ENCODE measurements at places on chromosomes 2 and 18.

DNA sequence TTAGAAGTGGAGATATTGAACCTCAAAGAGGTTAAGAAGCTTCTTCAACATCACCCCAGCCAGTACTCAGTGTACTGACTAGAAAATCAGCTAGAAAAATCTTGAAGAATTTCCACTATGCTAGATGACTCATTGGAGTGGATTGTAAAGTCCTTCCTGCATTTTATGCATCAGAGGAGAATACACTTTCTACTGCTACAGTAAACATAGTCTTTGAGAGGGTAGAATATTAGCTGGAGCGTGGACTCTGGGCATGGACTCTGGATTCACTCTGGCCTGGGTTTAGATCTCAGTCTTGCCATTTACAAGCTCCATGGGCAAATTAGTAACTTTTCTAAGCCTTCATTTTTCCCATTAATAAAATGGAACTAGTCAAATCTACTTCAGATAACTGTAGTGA lies 215.9 kb downstream of the IRS1 start:
- no peak for DNase-seq

DNA sequence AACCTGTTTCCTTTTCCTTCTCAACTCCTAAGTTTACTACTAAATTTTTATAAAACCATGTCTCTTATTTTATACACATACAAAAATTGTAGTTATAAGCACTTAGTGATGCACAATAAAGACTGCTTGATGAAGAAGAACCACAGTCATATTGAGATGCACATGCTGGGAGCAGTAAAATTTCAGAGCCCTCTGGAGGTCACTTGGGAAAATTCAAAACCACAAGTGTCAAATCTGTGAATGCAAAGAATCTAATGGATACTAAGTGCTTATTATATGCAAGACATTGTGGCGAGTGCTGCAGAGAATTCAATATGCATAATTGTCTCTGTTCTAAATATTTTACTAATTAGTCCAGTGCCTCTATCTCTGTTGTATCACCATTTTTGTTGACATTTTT lies 180.5 kb downstream of the VWC2L start:
- no peak for DNase-seq

DNA sequence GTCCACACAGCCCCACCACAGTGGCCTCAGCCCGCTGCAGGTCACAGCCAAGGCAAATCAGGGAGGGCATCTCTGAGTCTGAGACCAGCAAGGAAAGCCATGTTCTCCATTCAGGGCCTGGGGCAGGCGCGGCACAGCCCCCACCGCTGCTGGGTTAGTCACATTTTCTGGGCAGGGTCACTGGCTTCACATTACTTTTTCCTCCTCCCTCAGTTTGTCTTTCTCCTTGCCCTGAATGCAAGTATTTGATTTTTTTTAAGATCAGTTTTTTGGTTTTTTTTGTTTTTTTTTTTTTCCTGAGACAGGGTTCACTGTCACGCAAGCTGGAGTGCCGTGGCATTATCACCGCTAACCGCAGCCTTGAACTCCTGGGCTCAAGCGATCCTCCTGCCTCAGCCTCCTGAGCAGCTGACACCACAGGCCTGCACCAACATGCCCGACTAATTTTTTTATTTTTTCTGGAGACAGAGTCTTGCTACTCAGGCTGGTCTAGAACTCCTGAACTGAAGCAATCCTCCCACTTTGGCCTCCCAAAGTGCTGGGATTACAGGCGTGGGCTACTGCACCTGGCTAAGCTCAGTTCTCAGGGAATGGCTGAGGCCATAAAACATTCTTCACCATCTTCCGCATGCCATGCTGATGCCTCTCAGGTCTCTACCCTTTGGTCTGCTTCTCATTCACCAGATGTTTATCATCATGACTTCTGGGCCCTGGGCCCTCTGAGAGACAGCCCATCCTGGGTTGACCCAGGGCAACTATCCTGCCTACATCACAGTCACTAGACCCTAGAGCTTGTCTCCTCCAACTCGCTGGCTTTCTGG lies 628 bp upstream of the CAPG start:
- no peak for DNase-seq

DNA sequence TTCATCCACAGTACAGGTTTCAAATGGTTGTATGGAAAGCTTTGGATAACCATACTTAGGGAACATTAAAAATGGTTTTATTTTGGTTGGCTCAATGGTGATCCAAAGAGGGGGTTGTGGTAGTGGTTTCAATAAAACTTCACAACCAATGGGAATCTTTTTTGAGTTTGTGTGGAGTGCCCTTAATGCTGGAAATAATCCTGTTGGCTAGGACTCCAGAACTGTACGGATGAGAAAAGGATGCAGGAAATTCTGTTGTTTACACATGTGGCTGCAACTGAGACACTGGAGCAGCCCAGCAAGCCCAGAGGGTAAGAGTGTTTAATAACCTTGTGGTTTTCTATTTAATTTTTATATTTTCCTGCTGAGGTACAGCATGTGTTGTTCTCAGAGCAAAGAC lies at the start of gene CCDC102B:
CCDC102B (plus strand) TSS at position 210 of the 400 bp plus-strand sequence. CDS start 38,684 bp downstream, outside the sequence.
- no peak for DNase-seq

DNA sequence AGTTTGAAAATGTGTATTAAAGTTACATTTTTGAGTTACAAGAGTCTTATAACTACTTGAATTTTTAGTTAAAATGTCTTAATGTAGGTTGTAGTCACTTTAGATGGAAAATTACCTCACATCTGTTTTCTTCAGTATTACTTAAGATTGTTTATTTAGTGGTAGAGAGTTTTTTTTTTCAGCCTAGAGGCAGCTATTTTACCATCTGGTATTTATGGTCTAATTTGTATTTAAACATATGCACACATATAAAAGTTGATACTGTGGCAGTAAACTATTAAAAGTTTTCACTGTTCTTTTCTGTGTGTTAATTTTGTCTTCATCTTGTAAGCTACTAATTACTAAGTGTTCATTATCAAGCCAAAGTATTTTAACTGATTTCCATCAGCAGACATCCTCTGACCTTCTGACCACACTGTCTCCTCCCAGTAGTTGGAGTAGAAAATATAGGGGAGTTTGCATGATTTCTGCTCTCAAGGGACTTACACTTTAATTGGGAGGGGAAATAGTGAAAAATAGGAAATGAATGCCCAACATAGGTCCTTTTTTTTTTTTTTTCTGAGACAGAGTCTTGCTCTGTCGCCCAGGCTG lies 4.3 kb downstream of the PMAIP1 start:
- DNase-seq, result no peak

DNA sequence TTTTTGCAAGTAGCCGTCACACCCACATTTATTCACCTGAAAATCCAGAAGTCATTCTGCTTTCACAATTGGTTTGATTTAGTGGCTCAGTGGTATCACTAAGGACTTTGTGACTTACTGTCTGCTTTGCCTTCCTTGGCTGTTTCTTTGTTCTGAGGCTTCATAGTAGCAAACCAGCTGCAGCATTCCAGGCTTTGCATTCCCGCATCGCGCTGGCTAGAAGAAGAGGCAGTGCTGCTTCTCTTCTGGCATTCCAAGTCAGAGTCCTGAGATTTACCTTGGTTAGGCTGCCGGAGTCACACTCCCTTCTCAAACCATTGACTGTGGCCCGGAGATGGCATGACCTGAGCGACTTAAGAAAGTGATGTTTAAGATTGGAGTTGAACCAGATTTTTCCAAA lies 35.1 kb downstream of the MYO1B start:
- DNase-seq, result no peak

GRCh38 chr18:75456199-75456631 lies 28.7 kb upstream of the SMIM21 start:
- DNase-seq, result no peak

GRCh38 chr2:43139996-43140621 lies 86.3 kb downstream of the ZFP36L2 start:
- no peak for DNase-seq

DNA sequence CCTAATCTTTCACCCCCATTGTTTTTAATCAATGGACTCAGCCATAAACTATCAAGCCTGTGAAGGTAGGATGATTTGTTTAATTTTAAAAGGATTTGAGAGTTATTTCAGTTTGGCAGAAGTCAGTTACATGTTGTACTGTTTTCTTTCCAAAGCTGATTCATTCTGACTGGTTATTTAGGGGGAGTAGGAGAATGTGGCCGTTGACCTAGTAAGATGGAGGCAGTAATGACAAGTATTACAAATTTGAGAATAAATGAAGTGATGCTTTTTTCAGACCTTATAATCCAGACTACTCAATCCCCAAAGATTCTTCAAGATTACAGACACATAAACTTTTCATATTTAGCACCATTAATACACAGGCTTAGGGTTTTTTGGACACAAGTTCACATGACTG lies 4.3 kb downstream of the EPHA4 start:
- DNase-seq, result no peak

- DNase-seq, result no peak
Observed at GRCh38 chr2:232502911-232503808, 15.5 kb upstream of the ECEL1 start.

Measured in NCI-H446 (cell line).